ENCODE measurements at places on chromosomes 4 and X.

- DNase-seq: peak; percentile 65
These were observed 841 bp downstream of the ACOT9 start for GRCh38 chrX:23742174-23742696.

DNA sequence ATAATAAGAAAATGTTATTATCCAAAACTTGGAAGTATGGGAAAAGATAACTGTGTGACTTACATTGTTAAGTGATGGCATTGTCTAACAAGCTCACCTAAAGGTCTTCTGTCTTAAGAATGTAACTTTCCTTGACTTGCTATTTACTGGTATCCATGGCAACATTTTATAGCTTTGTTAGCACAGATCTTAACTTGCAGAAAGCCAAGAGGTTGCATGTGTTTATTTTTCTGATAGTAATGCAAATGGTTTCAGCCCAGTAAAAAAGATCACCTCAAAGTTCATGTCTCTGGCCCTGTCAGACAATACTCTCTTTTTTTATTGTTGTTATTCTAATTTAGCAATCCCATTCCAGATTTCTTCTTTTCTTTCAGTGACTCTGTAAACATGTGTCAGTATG lies 425.3 kb downstream of the SPRY1 start:
- DNase-seq: peak; percentile 43

DNA sequence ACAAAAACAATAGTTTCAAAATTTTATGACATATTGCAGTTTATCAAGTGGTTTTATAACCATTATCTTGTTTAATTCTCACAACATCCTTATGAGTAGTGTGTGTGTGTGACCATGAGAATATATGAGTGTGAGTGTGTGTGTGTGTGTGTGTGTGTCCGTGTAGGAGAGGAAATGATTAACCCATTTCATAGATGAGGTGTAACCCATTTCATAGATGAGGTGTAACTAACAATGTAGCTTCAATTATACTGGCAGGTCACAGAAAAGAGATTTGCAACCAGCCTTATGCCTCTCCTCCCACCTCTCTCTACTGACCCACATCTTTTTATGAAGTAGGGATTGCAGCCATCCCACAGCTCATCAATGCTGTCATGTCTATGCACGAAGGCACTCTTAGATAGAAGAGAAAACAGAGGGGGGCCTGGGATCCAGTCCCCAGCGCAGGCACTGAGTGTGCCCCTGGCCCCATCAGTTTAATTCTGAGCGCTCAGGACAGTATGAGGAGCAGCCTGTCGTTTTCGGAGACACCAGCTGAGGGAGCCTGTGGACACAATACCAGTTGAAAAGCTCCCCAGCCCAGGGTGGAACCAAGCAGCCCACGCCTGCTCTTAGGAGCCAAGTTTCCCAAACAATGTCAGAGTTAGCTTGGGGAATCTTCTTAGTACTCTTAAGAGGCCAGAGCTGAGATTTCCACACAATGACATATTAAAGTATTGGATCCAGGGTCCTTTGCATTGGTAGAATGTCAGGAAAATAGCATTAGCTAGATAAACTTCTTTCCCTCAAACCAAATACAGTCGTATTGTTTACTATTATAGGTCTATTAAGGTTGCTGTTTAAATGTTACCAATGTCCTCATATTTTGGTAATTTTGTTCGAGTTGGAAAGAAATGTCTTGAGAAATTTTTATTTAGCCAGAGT lies 88.6 kb downstream of the PALLD start:
- DNase-seq: peak; percentile 89

- DNase-seq: peak; percentile 56
These were observed 33.8 kb downstream of the LONRF3 start for GRCh38 chrX:119008110-119008744.

DNA sequence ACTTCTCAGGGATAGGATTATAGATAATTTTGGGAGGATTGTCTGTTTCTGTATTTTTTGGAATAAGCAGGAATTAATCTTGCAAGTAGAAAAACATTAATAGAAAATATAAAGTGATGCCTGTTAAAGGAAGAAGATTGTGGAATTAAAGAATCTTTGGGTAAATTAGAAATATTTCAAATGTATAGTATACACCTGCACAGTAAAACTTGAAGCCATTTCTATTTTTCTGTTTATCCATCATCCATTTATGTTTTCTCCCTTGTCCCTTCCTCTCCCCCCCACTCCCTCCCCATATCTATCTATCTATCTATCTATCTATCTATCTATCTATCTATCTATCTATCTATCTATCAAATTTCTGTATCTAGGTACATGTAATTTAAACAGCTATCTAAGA lies 46.9 kb upstream of the GEMIN8 start:
- DNase-seq: no peak

DNA sequence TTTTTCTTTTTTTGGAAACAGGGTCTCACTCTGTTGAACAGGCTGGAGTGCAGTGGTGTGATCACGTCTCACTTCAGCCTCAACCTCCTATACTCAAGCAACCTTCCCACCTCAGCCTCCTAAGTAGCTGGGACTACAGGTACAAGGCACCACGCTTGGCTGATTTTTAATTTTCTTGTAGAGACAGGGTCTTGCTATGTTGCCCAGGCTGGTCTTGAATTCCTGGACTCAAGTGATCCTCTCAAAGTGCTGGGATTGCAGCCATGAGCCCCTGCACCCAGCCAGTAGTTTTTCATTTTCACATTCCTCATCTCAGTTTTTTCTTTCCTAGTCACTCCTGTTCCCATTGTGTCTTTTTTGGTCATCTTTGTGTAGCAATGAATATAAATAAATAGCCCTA lies 11.1 kb downstream of the USO1 start:
- DNase-seq: no peak

DNA sequence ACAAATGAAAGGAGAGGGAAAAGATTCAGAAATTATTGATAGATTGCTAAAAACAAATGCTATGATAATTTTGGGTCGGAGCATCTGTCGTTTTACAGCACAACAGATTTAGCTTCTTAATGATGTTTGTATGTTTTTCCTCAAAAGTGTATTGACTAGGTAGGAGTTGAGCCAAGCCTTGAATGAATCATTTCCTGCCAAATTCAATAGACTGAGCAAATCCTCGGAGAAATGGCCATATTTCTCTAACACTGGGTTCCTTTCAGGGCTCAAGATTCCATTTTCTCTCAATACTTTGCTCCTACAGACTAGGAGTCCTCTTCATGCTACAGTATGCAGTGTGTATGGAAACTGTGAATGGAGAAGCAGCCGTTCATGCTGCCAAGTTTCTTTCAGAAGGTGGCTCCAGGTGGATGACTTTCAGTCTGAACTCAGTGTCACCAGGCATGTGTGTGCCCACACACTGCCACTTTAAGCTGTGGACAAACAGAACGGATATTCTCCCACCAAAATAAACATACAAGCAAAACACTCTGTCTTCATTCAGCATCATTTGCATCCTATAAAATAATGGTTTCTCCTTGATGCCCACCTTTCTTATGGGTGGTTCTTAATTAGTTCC lies 146.0 kb downstream of the TBL1X start:
- peak; percentile 62 for DNase-seq

- DNase-seq: peak; percentile 65
These were observed 35.8 kb downstream of the GPR82 start for GRCh38 chrX:41759817-41760216.

- no peak for DNase-seq
These were observed 24.6 kb upstream of the FGFR3 start for GRCh38 chr4:1768367-1769034.

DNA sequence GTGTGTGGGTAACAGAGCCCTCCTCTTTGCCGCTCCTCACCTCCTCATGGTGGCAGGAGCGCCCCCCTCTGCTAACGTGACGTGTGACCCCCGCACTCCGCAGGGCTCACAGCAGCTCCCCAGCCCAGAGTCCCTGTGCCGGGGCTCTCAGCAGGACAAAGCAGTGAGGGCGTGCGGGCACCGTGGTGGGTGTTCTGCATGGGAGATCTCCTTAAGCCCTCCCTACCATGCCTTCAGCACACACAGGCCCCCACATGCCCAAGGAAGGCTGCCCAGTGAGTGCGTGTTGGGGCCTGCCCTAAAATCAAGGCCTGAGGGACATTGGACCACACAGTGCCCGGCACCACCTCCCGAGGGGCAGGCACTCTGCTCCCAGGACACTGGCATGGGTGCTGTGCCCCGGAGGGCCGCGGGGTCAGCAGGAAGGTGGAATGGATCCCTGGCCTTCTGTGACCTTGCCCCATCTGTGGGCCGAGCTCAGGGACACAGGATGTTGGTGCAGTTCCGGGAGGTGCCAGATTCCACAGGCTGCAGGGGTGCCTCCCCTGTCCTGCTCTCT lies 10.1 kb downstream of the PSAPL1 start:
- DNase-seq: no peak

DNA sequence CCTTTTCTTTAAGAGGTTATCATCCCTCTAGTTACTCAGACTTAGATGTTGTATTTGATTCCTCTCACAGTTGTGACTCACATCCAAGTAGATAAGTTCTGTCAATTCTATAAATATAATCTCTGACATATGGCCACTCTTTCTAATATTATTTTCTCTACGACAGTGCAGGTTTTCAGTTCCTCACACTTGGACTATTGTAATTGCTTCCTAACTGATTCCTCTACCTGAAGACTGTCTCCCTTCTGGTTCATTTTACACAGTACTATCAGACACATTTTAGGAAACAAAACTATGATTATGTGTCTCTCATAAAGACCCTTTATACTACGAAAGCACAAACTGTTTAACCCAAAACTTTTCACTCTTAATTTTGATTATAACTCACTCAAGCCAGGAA lies 31.3 kb upstream of the GNRHR start:
- DNase-seq: no peak

GRCh38 chr4:2829321-2829932 lies 14.2 kb upstream of the ADD1 start:
- no peak for DNase-seq

DNA sequence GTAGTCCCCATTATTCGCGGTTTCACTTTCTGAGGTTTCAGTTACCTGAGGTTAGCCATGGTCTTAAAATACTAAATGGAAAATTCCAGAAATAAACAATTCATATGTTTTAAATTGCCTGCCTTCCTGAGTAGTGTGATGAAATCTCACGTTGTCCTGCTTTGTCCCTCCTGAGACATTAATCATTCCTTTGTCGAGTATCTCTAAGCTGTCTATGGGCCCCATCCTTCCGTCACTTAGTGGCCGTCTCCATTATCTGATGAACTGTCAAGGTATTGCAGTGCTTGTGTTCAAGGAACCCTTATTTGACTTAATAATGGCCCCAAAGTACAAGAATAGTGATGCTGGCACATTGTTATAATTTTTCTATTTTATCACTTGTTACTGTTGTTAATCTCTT lies 94.8 kb downstream of the ADGRL3 start:
- DNase-seq: no peak

DNA sequence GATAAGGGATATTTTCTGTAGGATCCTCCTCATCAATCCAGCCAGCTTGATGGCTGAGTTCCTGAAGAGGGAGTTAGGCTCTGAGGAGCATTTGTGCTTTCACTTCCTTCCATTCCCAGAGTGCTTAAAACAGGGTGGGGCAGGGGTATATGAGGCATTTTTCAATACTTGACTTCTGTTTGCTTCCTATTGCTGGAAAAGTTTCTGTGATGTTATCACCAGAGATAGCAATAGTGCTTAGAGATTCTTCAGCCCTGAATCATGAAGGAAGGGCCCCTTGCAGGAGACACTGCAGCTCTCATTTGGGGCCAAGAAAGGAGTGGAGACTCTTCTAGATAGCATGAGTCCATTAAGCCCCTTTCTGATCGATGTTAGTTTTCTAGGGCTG lies 166.7 kb upstream of the RPS6KA3 start:
- no peak for DNase-seq

Data from dermis blood vessel endothelial cell (primary cell).